ENCODE measurements at places on chromosomes 1 and 21. TPM values are rescaled to one million over a fixed set of nuclear protein-coding genes. Genes with fewer than 3 reads are reported as not detected.

DNA sequence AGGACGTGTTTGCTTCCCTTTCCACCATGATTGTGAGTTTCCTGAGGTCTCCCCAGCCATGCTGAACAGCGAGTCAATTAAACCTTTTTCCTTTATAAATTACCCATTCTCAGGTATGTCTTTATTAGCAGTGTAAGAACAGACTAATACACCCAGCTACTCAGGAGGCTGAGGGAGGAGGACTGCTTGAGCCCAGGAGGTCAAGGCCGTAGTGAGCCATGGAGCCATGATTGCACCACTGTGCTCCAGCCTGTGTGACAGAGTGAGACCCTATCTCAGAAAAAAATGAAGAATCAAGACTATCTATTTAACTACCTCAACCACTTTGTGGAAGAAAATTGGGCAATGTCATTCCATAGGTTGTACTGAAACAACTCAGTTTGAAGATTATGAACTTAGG, 54.6 kb upstream of the SEC16B start:
- no peak for DNase-seq

GRCh38 chr1:56525489-56526041, 53.8 kb downstream of the PLPP3 start:
- peak; percentile 12 for DNase-seq

DNA sequence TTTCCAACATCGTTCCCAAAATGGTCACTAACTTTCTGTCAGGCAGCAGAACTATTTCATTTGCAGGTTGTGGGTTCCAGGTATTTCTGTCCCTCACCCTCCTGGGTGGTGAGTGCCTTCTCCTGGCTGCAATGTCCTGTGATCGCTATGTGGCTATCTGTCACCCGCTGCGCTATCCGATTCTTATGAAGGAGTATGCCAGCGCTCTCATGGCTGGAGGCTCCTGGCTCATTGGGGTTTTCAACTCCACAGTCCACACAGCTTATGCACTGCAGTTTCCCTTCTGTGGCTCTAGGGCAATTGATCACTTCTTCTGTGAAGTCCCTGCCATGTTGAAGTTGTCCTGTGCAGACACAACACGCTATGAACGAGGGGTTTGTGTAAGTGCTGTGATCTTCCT, 9.3 kb downstream of the OR2AJ1 start:
- DNase-seq, result no peak

DNA sequence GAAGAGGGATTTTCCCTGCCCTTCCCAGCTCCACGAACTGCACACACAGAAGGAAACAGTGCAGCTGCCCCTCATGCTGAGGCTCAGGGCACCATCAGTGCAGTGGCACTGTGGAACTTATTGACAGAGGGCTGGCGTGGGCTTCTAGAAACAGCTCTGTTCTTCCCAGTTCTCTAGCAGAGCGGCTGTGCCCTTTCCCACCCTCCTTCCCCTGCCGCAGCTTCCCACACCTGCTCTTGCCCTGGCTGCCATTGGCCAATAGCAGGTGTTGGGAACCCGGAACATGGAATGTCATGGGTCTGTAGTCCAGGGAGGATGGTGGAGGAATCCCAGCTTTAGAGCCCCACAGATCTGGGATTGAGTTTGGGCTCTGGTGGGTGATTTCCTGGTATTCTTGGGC, 343.8 kb downstream of the RPS6KC1 start:
- no peak for DNase-seq

- DNase-seq, result no peak
Observed at GRCh38 chr1:56493826-56494225, 85.5 kb downstream of the PLPP3 start.

DNA sequence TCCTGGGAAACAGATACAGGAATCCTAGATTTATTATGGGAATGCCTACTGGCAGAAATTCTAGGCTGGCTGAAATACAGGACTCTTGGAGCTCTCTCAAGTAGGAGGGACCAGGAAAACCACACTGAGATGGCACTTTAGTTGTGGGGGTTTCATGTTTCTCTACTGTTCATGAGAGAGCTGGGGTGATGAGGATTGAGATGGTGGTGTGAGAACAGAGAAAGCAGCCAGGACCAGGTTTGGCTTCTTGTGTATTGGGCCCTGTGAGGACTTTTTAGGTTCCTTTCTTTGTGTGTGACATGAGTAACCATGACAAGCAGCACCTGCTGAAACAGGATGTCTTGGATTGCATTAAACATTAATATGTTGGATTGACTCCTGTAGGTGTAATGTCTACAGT, 4.9 kb downstream of the ARID1A start:
- DNase-seq, result no peak

DNA sequence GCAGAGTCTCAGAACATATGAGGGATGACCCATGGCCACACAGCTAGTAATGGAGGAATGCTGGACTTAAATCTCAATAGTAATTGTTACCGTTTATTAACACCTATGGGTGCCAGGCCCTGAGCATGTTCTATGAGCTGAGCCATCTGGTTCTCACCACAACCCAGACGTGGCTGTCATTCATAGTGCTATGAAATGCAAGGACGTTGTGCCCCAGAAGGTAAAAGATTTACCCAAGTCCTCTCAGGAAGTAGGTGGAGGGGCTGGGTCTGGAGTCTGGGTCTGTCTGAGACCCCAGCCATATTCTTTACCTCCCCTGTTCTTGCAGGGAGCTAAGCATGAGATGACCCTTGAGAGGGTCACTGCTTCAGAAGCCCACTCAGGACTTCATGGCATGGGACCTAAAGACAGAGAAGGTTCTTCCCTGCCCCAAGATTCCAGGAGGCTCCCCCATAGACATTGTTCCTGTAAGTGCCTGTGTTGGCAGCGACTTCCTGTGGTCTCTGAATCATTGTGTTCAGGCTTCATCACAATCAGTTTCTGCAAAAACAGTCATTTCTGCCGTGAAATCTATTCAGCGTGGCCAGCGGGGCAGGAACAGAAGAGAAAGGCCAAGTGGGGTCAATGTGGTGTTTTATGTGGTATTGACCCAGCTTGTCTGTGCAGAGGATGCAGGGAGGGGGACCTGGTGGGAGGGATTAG, 475.4 kb downstream of the PTPRU start:
- DNase-seq, result peak; percentile 79

- no peak for DNase-seq
Observed at GRCh38 chr1:152228831-152229230, 4.8 kb upstream of the HRNR start.

GRCh38 chr1:28456078-28456477, 49.8 kb upstream of the RCC1 start:
- DNase-seq, result peak; percentile 62

DNA sequence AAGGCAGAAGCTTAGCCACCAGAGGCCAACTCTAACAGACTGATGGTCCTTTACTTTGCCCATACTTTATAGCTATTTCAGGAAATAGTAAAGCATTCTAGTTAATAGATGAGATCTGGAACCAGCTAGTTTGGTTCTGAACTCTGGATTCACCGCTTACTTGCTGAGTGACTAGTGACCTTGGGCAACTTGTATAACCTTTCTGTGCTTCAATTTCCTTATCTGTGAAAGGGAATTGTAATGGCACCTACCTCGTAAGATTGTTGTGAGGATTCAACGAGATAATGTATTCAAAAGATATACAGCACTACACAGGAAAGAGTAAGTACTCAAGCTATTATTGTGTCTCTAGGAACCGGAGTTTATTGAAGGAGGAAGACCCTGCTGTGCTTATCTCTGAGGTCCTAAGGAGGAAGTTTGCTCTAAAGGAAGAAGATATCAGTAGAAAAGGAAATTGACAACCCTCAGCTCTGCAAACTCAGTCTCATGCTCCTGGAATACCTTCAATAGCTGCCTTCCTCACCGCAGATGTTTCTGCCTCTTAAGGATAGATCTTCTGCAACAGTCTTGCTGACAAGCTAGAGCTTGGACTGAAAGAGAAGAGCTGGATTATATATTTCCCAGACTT, 11.9 kb downstream of the MTFR1L start:
- no peak for DNase-seq

GRCh38 chr1:97745912-97746311, 174.9 kb downstream of the DPYD start:
- peak; percentile 35 for DNase-seq

- no peak for DNase-seq
Observed at GRCh38 chr1:179262183-179262582, 31.4 kb upstream of the SOAT1 start.

DNA sequence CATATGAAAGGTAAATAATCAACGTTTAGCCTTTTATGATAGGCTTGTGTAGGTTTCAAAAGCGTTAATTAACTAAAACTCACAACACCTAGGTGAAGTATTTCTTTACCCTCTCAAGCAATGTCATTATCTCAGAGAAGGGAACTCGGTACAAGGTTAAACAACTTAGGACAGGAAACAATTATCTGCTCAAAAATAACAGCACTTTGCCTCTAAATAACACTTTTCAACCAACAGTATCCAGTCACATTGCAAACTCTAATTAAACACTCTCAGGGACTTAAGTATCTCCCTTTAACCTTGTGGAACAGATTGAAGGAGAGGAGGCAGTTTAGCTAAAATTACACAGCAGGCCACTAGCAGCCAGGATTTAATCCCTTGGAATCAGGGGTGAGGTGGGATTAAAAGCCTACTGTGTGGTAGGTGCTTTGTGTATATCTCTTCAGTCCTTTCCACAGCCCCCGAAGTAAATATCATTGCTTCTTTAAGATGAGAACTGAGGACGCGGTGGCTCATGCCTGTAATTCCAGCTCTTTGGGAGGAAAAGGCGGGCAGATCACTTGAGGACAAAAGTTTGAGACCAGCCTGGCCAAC, 5.2 kb upstream of the AKNAD1 start:
- DNase-seq, result no peak

- no peak for DNase-seq
Observed at GRCh38 chr1:84939151-84939550, 46.1 kb upstream of the LPAR3 start.

- no peak for DNase-seq
Observed at GRCh38 chr1:210328032-210328745, 513 bp upstream of the HHAT start.

DNA sequence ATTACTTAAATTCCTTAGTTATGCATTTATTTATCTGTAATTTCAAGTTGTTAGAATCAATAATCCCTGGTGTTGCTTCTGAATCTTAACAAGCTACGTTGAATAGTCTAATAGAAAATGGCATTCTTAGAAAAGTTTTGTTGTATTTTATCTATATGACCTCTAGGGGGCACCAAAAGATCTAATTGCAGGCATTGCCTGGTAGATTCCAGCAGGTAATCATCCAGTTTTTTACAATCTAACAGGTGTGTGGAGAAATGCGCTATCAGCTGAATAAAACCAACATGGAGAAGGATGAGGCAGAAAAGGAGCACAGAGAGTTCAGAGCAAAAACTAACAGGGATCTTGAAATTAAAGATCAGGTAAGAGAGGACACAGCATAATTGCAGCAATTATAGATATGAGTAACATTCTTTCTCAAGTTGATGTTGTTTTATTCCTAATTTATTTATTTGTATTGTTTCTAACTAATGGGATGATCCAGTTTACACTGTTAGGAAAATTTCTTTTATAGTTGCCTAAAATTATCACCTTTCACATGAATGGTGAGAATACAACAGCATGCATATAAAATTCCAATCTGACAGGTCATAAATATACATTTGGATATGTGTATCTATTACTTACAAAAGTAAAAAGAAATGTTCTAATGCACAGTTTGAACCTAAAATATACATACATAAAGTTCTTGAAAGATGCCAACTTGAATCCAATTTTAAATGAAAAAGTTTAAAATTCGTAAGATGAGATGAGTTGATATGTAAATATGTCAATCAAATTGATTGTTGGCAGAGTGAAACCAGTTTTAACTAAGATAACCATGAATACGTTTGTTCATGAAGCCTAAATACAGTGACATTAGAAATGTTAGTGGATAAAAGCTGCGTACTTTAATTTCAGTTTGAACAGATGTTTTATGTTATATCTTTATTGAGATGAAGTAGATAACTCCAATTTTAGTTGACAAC, 88.4 kb downstream of the SDCCAG8 start:
- DNase-seq, result peak; percentile 34

- DNase-seq, result no peak
Observed at GRCh38 chr1:40903106-40903505, 40.9 kb upstream of the CITED4 start.

DNA sequence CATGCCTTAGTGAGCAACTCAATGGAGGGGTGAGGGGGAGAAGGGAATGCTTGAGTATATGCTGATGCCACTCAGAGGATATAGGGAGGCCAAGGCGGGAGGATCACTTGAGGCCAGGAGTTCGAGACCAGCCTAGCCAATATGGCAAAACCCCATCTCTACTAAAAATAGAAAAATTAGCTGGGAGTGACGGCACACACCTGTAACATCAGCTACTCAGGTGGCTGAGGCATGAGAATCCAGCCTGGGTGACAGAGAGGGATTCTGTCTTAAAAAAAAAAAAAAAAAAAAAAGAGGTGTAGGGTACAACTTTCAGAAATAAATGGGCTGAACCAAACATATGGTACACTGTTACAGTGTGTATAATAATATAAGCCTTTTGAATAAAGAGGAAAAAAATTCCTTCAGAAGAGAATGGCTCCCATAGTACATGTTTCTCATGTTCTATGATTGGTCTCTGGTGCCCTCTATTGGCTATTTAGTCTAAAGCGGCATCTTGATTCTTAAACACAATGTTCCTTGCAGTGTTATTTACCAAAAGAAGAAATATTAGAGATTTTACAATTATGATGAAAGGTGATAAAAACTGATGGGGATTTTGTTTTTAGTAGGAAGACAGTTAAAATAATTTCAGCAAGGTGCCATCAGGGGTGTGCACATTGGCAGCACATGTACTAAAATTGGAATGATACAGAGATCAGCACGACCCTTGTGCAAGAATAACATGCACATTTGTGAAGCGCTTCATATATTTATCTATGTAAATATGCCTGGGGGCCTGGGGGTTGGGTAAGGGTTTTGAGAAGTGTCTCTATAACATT, 109.8 kb downstream of the PATJ start:
- DNase-seq, result peak; percentile 73

DNA sequence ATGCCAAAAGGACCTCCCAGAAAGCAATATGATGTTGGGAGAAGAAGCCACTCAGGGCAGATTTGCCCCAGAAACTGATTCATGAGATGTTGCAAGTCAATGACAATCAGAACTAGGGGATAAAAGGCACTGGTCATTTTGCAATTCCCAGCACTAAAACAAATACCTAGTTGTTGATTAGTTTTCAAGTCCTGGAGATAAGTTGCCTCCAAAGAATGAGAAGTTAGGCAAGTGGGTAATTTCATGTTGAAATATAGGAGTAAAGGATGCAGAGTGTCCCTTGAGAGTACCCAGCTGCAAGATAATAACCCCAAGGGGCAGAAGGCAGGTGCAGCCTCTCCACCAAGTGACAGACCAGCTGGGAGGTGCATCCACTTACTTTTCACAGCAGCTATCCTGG, 363.6 kb downstream of the PBX1 start:
- DNase-seq, result no peak

DNA sequence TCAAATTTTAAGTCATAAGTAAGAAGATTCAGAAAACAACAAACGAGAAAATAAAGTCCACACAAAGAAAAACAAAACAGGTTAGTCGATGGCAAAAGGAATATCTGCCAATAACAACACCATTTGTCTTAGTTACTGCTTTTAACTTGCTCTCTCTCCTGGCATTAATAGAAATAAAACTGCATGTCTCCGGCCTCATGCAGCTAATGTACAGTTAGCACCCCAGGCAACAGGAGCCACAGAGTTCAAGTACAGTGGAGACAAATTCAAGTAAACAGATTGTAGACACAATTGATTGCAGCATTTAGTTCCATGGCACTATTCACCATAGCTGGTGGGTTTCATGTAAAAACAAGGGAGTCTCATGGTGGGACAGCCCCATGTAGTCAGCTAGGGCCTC, 33.5 kb downstream of the SUSD4 start:
- no peak for DNase-seq

LCE1A gene
- total RNA-seq, result not detected

SAMD13 gene
- total RNA-seq, result not detected

DDR2 gene
- total RNA-seq, result 240 TPM

DIRAS3 gene
- 0.97 TPM for total RNA-seq

CDK18 gene
- total RNA-seq, result 0.57 TPM

C1orf94 gene
- total RNA-seq, result not detected

All from HFFc6 (cell line).